Heart right ventricle (tissue), 16 donors: ENCODE measurements at places on chromosomes 2 and 18. TPM values are rescaled to one million over a fixed set of nuclear protein-coding genes. Genes with fewer than 3 reads are reported as not detected.
A peak's percentile ranks its signal among the peaks of the same experiment; 100 is the strongest.

CHST9 gene
- total RNA-seq: 11.8 TPM

DNA sequence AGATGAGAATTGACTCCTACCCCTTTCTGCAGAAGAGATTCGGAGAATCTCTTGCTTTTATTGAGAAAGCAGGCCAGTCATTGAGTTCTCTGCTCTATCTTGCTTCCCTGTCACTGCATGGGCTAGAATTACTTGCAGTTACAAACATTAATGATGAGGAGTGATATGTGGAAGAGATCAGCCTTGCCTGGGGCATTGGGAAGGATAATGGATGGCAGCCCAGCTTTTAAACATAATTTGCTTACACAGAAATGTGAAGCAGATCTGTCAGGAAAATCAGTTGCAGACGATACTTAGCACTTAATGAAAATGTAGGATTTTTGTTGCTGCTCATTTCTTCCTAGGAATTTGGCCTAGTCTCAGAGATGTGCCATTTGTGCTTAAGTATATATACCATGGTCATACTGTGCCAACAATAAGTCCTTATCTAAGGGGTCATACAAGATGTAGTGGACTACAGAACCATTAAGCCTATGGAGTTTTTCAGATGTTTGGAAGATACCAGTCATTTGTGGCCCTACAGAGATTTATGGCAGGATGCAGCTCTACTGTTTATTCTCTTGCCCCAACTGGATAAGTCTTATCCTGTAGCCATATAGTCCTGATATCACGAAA lies 92.7 kb downstream of the XRCC5 start:
- no peaks in the 10 kb centered on the region for H3K4me1 ChIP-seq
- DNase-seq: no peak
- H3K4me3 ChIP-seq: no peak overlapping the region
- H3K27me3 ChIP-seq: no peaks in the 10 kb centered on the region
- H3K27ac ChIP-seq: no peak overlapping the region

DNA sequence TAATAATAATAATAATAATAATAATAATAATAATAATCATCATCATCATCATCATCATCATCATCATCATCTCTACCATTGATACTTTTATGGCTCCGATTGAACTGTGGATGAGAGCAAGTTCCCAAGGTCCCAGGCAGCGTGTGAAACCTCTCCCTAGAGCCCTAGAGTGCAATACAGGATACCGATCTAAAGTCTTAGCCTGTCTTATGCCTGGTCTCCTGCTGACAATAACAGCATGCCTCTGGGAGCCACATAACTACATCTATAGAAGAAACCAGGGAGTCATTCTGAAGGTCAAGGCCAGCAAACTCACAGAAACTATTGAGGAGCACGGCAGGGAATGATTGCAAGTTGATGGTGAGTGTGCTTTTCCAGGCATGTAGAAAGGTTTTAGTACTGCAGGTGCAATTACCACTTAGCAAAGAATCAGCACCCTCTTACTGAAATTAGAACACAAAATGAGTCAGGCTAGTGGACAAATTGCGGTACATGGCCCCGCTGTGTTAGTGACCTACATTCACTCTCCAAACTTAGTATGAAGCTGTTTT lies 457.2 kb upstream of the CDH20 start:
- DNase-seq: no peak
- H3K27ac ChIP-seq: no peak overlapping the region
- no peak overlapping the region for H3K4me3 ChIP-seq
- no peaks in the 10 kb centered on the region for H3K36me3 ChIP-seq

DNA sequence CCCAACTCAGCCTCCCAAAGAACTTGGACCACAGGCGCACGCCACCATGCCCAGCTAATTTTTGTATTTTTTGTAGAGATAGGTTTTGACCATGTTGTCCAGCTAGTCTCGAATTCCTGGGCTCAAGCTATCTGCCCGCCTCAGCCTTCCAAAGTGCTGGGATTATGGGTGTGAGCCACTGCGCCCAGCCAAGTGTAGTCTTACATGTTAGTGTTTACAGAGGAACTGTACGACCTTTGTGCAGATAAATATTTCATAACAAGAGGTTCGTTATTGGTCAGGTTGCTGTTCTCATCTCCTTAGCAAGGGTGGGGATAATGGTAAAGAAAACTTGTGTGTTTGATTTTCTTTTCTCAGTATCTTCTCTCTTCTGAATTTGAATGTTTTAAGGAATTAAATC lies 46.5 kb downstream of the RALBP1 start:
- no peaks in the 10 kb centered on the region for H3K36me3 ChIP-seq
- H3K4me1 ChIP-seq: peaks cover 27% of the 10 kb centered on the region
- H3K4me3 ChIP-seq: no peak overlapping the region
- H3K27ac ChIP-seq: no peak overlapping the region

DNA sequence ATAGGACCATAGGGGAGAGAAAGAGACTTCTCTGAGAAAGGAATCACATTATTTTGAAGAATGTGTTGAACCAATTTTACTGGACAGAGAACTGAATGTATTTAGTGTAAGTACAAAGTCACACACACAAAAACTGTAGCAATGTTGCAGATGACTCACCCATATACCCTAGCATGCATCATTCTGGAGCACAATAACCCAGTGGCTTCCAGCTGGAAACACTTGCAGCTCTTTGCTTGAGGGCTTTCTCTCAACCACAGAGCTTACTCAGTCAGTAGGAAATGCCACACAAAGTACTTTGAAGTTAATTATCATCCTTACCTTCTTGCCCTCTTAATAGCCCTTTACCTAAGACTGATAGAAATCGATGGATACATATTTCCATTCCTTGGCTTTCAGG lies 760.0 kb upstream of the FSHR start:
- DNase-seq: no peak
- H3K4me1 ChIP-seq: no peaks in the 10 kb centered on the region
- no peak overlapping the region for H3K27ac ChIP-seq
- no peaks in the 10 kb centered on the region for H3K27me3 ChIP-seq

GRCh38 chr2:195531754-195532153 lies 125.3 kb upstream of the SLC39A10 start:
- H3K36me3 ChIP-seq: no peaks in the 10 kb centered on the region
- DNase-seq: no peak
- no peak overlapping the region for H3K27ac ChIP-seq
- no peaks in the 10 kb centered on the region for H3K27me3 ChIP-seq

GRCh38 chr2:233243348-233243747 lies 8.1 kb upstream of the ATG16L1 start:
- no peaks in the 10 kb centered on the region for H3K4me1 ChIP-seq
- DNase-seq: no peak
- H3K27ac ChIP-seq: no peak overlapping the region
- H3K27me3 ChIP-seq: no peaks in the 10 kb centered on the region

- no peaks in the 10 kb centered on the region for H3K36me3 ChIP-seq
- H3K4me1 ChIP-seq: no peaks in the 10 kb centered on the region
- no peaks in the 10 kb centered on the region for H3K27me3 ChIP-seq
- no peak overlapping the region for H3K27ac ChIP-seq
Observed at GRCh38 chr2:136376211-136376610, 258.3 kb upstream of the CXCR4 start.

- DNase-seq: no peak
- H3K4me1 ChIP-seq: no peaks in the 10 kb centered on the region
- no peaks in the 10 kb centered on the region for H3K36me3 ChIP-seq
- H3K27me3 ChIP-seq: no peaks in the 10 kb centered on the region
- no peak overlapping the region for H3K27ac ChIP-seq
- no peak overlapping the region for H3K4me3 ChIP-seq
Observed at GRCh38 chr18:54440292-54440691, 82.6 kb downstream of the C18orf54 start.

MOCOS gene
- 0.28 TPM for total RNA-seq

ZCCHC2 gene
- total RNA-seq: 19.0 TPM

LYPD6B gene
- not detected for total RNA-seq

GRCh38 chr18:78174737-78175136 lies 804.9 kb upstream of the SALL3 start:
- peaks cover 4% of the 10 kb centered on the region for H3K27me3 ChIP-seq
- no peak overlapping the region for H3K27ac ChIP-seq
- no peak for DNase-seq
- no peak overlapping the region for H3K4me3 ChIP-seq
- H3K4me1 ChIP-seq: no peaks in the 10 kb centered on the region

- no peaks in the 10 kb centered on the region for H3K27me3 ChIP-seq
- H3K4me3 ChIP-seq: no peak overlapping the region
- H3K27ac ChIP-seq: no peak overlapping the region
- DNase-seq: no peak
Observed at GRCh38 chr2:240255165-240255491, 114.7 kb upstream of the OTOS start.

DNA sequence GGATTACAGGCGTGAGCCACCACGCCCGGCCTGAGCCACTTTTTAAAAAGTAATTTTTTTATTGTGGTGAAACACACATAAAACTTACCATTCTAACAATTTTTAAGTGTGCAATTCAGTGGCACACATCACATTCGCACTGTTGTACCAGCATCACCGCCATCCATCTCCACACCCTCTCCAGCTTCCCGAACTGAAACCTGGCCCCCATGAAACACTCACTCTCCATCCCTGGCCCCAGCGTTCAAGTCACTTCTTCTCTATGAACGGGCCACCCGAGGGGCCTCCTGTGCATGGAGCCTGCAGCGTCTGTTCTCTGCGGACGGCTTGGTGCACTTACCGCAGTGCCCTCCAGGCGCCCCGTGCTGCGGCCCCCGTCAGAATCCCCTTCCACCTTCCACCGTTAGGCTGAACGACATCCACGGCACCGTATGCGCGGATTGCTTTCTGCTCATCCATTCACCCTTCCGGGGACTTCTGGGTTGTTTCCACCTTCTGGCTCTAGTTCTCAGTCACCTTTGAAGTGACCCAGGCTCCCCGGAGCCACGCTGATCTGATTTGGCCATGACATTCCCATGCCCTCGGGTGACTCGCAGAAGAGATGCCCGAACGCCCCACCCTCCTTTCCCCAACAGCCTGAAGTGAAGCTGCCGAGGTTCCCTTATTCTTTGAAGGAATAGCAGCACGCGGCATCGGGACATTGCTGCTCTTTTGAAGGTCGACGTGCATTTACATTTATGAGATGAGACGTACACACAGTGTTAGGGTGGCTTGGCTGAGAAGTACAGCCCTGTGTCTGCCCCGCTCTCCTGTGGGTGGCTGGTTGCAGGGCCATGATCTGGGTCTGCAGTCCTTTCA lies 134.4 kb downstream of the MBP start:
- no peak overlapping the region for H3K27ac ChIP-seq
- H3K4me3 ChIP-seq: no peak overlapping the region
- H3K36me3 ChIP-seq: no peaks in the 10 kb centered on the region
- no peaks in the 10 kb centered on the region for H3K27me3 ChIP-seq
- no peaks in the 10 kb centered on the region for H3K4me1 ChIP-seq
- DNase-seq: no peak

UGT1A8 gene
- total RNA-seq: not detected

- no peaks in the 10 kb centered on the region for H3K27me3 ChIP-seq
- no peak overlapping the region for H3K27ac ChIP-seq
- no peaks in the 10 kb centered on the region for H3K4me1 ChIP-seq
Observed at GRCh38 chr18:54261894-54262293, 7.4 kb upstream of the POLI start.

- peak within 1 kb of the TSS; percentile 79 for H3K4me3 ChIP-seq
- H3K4me1 ChIP-seq: peaks cover 10% of the 10 kb centered on the region
- no peaks in the 10 kb centered on the region for H3K27me3 ChIP-seq
- no peak within 1 kb of the TSS for H3K27ac ChIP-seq
- no peaks in the 10 kb centered on the region for H3K36me3 ChIP-seq
Observed at GRCh38 chr2:25982273-25982967, at the start of gene KIF3C. Gene KIF3C, minus strand, starts transcription at chr2:25982497. Its CDS starts 580 bp downstream, at chr2:25981917.

DNA sequence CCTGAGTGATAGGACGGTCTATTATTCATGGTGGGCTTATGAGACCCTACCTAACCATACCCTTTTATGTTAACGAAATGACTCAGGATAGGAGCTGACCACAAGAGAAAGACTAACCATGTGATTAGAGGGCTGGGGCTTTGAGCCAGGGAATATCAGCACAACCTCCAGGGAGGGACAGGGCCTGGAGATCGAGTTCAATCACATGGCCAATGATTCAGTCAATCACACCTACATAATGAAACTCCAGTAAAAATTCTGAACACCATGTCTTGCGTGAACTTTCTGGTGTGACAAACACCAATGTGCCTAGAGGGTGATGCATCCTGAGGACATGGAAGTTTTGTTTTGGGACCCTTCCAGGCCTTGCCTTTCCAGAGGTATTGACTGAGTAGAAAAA lies 2.2 kb upstream of the TEX51 start:
- no peak for DNase-seq
- peaks cover 12% of the 10 kb centered on the region for H3K27me3 ChIP-seq
- no peaks in the 10 kb centered on the region for H3K36me3 ChIP-seq
- no peaks in the 10 kb centered on the region for H3K4me1 ChIP-seq

DNA sequence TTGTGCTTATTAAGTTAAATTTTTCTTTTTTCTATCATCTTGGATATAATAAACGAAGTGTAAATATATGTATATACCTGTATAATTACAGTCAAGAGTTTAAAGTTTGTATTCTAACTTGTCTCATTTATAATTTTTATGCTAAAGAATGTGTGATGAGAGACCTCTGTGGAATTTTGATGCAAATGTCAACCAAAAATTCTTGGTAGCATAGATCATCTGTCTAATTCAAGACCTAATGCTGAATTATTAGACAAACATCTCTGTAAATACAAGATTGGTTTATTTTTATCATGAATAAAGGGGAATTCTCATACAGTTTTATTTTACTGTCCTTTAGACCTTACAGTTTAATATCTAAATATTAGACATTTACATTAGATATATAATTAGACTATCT lies 149.2 kb upstream of the VWC2L start:
- H3K36me3 ChIP-seq: no peaks in the 10 kb centered on the region
- no peaks in the 10 kb centered on the region for H3K4me1 ChIP-seq

RGPD5 gene
- 34.0 TPM for total RNA-seq

GRCh38 chr18:23805898-23806297 lies 116.6 kb downstream of the LAMA3 start:
- DNase-seq: no peak
- no peak overlapping the region for H3K27ac ChIP-seq
- no peaks in the 10 kb centered on the region for H3K27me3 ChIP-seq
- no peak overlapping the region for H3K4me3 ChIP-seq

DNA sequence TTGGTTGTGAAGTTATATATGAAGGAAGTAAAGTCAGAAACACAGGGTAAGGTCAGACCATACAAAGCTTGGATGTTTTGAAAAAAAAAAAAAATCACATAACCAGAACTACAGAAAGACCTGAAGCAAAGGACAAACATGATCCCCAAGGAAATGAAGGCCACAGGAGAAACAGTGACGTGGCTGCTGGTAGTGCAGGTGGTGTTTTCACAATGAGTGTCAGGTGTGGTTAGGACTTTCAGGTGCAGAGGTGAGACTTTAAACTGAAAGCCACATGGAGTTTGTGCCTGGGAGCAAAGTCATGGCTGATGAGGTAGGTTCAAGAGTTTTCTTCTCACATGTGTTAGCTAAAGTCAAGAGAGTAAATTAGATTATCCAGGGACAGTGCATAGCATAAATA lies 270.7 kb downstream of the PIEZO2 start:
- H3K4me3 ChIP-seq: no peak overlapping the region
- DNase-seq: no peak
- H3K27ac ChIP-seq: no peak overlapping the region
- no peaks in the 10 kb centered on the region for H3K27me3 ChIP-seq
- no peaks in the 10 kb centered on the region for H3K36me3 ChIP-seq
